ENCODE measurements at places on chromosomes 3 and 15.

GRCh38 chr3:194203482-194204041 lies 67.6 kb downstream of the HES1 start:
- DNase-seq: no peak

DNA sequence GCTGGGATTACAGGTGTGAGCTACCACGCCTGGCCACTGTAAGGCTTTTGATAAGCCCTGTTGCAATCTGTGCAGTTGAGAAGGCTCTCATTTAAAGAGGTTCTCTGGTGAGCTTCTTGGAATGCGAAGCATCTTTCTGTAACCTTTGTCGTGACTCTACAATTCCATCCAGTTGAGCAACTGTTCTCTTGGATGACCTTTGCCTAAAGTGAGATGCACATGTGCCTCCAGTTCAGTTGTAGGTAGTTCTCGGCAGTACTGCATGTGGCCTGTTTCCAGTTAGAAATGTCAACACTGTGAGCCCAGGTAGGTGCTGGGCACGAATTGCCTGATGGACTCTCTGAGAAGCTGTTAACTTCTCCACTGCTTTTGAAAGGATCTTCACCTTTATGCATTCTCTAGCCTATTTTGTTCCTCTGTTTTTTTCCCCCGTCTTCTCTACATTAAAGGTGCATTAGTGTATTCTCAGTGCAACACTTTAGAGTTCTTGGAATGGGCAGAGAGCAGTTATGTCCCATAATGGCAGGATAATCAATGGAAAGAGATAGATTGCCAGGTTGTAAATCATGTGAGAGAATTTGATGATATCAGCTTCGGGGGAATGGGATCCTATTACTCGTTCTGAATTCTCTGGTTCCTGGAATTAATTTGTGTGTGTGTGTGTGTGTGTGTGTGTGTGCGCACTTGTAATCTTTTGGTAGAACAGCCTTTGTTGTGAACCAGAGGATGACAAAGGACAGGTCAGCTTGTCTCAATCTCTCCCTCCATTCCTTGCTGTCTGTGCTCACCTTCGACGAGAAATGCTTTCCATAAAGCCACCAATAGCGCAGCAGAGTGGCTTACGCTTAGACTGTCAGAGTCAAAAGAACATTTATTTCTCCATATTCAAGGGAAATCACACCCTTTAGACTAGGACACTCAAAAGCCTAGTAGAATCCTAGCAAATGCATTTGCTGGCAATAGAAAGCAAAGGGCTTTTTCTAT lies 51.1 kb downstream of the PTPRG start:
- DNase-seq: no peak

DNA sequence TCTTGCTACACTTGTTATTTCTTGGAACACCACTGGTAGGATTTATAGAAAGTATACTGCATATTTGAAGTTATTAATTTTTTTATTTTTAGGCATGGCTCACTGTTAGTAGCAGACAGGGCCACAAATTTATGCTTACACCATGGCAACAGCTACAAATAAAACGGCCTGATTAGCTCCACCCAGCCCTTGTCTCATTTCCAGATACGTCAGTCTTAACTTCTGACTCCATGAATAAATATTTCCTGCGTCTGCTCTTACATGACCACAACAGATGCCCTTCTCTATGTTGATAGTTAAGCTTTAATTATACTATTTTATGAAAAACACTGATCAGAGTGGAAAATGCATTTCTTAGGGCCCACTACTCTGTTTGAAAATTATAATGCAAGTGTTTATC lies 62.3 kb upstream of the CPOX start:
- no peak for DNase-seq

DNA sequence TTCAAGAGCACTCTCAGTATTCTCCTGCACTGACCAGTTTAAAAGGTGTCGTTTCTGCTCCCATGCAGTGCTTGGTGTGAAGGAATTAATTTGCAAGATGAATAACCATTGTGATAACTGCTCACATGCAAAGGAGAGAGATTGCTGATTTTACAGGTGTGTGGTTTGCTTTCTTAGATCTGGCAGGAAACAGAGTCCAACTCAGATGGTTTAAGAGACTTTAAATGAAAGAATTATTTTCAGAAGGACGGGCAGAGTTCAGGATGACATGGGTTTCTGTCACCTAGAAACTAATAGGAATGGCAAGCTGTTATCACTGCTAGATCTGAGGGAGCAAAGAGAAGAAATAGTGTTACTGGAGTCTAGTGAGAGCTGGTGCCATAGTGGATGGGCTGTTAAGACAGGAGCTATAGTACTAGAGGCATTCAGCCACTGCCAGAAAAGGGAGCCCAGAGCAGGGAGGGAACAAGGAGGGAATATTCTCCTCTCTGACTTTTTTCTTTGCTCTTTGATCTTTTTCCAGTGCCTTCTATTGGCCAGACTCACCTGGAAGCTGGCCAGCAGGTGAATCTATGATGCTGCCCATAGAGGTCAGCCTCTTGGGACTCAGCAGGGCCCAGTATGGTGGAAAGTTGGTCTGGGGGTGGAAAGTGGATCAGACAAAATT lies 14.9 kb downstream of the ATXN7 start:
- DNase-seq: no peak

GRCh38 chr3:13854492-13854891 lies 25.4 kb downstream of the WNT7A start:
- no peak for DNase-seq

DNA sequence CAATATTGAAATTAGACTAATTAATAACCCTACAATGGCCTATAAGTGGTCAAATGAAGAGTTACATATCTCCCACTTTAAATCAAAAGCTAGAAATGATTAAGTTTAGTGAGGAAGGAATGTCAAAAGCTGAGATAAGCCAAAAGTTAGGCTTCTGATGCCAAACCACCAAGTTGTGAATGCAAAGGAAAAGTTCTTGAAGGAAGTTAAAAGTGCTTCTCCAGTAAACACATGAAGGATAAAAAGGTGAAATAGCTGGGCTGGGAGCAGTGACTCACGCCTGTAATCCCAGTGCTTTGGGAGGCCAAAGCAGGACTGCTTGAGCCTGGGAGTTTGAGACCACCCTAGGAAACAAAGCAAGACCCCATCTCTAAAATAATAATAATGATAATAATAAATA lies 46.9 kb upstream of the DCUN1D1 start:
- DNase-seq: no peak

DNA sequence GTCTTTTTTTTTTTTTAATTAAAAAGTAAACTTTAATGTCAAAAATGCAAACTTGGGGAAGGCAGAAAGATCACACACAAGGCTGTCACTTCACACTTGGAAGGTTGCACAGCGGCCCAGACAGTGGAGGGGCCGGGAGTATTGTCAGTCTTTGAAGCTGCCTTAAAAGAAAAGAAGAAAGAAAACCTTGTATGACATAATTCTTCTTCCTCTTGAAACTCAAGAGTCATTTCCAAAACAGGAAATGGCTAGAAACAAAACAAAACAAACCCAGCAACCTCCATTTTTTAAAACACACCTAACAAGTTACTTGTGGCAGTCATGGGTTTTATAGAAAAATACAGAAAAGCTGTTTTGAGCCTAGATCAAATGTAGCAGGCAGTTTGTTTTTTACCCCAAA lies 68.1 kb upstream of the MAGI1 start:
- no peak for DNase-seq

- no peak for DNase-seq
These were observed 353.9 kb upstream of the TPRG1 start for GRCh38 chr3:188817935-188818269.

- no peak for DNase-seq
These were observed 3.0 kb upstream of the EDEM1 start for GRCh38 chr3:5184499-5184898.

DNA sequence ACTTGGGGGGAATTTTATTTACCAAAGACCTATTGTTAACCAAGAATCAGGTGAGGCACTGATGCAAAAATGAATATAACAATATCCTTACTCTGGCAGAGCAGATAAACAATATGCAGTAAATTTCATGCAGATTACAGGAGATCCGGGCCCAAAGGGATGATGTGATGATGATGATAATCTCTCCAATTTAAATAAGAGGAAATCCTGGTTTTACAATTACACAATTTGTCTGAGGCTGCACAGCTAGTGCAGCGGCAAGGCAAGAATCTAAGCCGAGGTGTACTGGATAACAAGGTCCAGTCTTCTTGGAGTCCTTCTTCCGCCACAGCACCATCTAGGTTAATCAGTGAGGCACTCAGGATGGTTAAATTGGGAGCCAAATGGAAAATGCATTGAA lies 2.4 kb upstream of the MESD start:
- no peak for DNase-seq
